Activated naive CD4-positive, alpha-beta T cell treated with anti-CD3 and anti-CD28 coated beads, Interleukin-2, amount 10 ng/mL, durations not matched to agents 7 days and 5 days (primary cell): ENCODE measurements at places on chromosomes 5 and 9.
A peak's percentile ranks its signal among the peaks of the same experiment; 100 is the strongest.

GRCh38 chr9:126919193-126919592, 4.6 kb downstream of the RALGPS1 start:
- DNase-seq: no peak
- no peak overlapping the region for H3K4me3 ChIP-seq
- H3K4me1 ChIP-seq: peaks cover 9% of the 10 kb centered on the region
- no peak overlapping the region for H3K27ac ChIP-seq
- no peaks in the 10 kb centered on the region for H3K36me3 ChIP-seq

DNA sequence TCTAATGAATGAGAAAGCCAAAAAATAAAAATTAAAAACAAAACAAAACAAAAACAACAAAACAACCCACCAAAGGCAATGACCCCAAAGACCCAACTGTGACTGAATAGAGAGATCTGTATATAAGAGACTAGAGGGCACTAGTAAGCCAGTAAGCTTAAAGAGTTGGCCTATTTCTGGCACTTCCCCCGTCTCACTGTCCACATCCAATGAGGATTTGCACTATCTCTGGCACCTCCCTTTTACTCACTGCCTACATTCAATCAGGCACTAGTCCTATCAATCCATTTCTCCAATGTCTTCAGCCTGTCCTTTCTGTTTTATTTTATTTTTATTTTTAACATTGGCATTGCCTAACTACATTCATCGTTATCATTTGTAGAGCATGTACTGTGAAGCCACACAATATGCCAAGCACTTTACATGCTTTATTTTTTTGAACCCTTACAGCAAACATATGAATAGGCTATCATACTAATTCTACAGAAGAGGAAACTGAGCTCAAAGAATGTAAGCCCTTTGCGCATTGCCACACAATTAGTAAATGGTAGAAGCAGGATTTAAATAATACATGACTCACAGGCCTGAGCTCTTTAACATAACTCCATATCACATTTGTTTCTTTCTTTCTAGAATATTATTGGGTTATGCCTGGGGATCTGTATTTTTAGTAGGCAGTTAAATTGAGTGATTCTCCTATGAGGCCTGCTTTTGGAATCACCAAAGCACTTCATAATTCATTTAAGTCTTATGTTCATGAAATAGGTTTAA, 70.0 kb downstream of the C6 start:
- H3K36me3 ChIP-seq: no peaks in the 10 kb centered on the region
- no peak overlapping the region for H3K27ac ChIP-seq
- no peaks in the 10 kb centered on the region for H3K27me3 ChIP-seq

GRCh38 chr9:32841314-32841713, 58.0 kb downstream of the TMEM215 start:
- H3K4me3 ChIP-seq: no peak overlapping the region
- H3K27ac ChIP-seq: no peak overlapping the region
- H3K27me3 ChIP-seq: peaks cover 4% of the 10 kb centered on the region
- H3K36me3 ChIP-seq: no peaks in the 10 kb centered on the region
- no peaks in the 10 kb centered on the region for H3K4me1 ChIP-seq

- H3K27ac ChIP-seq: no peak overlapping the region
- DNase-seq: peak; percentile 41
- no peaks in the 10 kb centered on the region for H3K36me3 ChIP-seq
- H3K27me3 ChIP-seq: no peaks in the 10 kb centered on the region
These were observed 67.0 kb upstream of the DPYSL3 start for GRCh38 chr5:147576646-147577535.

GRCh38 chr9:77830618-77831285, 182.6 kb upstream of the GNA14 start:
- H3K4me3 ChIP-seq: no peak overlapping the region
- no peak for DNase-seq
- H3K27me3 ChIP-seq: no peaks in the 10 kb centered on the region
- H3K4me1 ChIP-seq: peaks cover 23% of the 10 kb centered on the region

- H3K36me3 ChIP-seq: no peaks in the 10 kb centered on the region
- H3K27me3 ChIP-seq: no peaks in the 10 kb centered on the region
- H3K4me1 ChIP-seq: no peaks in the 10 kb centered on the region
- DNase-seq: no peak
- no peak overlapping the region for H3K27ac ChIP-seq
- H3K4me3 ChIP-seq: no peak overlapping the region
These were observed 67.6 kb upstream of the RANBP3L start for GRCh38 chr5:36369219-36369690.

GRCh38 chr9:8183618-8184017, 384.0 kb upstream of the DMAC1 start:
- H3K27me3 ChIP-seq: no peaks in the 10 kb centered on the region
- H3K4me1 ChIP-seq: no peaks in the 10 kb centered on the region
- no peak overlapping the region for H3K4me3 ChIP-seq

DNA sequence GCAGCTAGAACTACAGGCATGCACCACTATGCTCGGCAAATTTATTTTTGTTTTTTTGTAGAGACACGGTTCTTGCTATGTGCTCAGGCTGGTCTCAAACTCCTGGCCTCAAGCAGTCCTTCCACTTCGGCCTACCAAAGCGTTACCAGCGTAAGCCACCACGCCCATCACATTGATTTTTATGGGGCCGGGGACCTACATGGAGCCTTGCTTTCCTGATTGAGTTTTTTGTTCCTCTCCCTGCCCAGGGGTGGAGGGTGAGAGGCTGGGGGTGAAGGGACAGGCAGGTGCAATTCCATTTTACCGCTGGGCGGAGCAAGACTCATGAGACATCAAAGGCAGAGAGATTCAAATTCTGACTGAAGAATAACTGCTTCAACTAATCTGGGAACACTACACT, 1.9 kb downstream of the ALDH1B1 start:
- H3K27ac ChIP-seq: no peak overlapping the region
- H3K36me3 ChIP-seq: peaks cover 21% of the 10 kb centered on the region
- H3K4me1 ChIP-seq: peaks cover 15% of the 10 kb centered on the region
- H3K27me3 ChIP-seq: peaks cover 32% of the 10 kb centered on the region
- DNase-seq: no peak
- H3K4me3 ChIP-seq: no peak overlapping the region

DNA sequence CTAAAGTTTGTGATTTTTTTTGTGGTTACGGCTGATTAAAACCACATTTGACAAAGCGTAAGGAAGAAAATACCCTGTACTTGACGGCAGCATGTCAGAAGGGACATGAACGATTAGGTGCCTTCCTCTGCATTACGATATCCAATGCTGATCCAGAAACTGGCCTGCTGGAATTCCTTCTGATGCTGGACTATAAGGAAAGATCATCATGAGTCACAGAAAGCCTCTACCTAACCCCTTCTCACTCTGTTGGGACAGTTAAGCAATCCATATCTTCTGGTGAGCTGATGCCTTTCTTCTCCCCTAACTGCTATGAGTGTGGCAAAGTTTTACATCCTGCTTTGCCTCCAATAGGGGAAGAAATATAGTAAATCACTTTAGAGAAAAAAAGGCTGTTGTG, 78.4 kb upstream of the PAPPA start:
- no peak overlapping the region for H3K4me3 ChIP-seq
- DNase-seq: no peak
- no peaks in the 10 kb centered on the region for H3K27me3 ChIP-seq
- no peaks in the 10 kb centered on the region for H3K36me3 ChIP-seq

DNA sequence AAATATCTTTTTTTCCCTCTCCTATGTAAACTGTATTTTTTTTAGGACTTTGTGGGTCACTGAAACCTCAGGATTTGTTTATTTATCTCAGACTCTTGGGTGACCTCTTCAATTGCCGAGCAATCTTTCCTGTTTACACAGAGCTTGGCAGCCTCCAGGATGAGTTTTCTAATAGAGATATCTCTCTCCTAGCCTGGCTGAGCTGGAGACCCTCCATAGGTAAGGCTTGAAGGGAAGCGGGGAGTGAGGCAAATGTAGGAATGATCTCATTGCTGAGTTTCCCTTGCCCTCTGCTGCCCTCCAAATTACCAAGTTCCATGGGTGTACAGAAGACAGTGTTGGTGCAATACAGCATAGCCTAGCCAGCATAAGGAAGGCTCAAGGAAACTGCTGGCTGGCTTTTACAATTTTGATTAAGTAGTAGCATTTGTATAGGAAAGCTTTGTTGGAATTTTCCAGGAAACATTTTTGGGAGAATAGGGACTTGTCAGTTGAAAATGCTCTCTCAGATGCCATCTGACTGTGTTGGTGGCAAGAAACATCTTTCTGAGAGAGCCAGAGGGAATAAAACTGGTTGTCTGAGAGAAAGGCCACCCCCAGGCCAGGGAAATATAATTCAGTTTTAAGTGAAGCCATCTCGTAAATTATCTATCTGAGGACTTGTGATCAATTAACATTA, 116.0 kb downstream of the NMUR2 start:
- no peak overlapping the region for H3K27ac ChIP-seq
- no peak overlapping the region for H3K4me3 ChIP-seq
- no peaks in the 10 kb centered on the region for H3K36me3 ChIP-seq
- no peak for DNase-seq
- no peaks in the 10 kb centered on the region for H3K27me3 ChIP-seq

DNA sequence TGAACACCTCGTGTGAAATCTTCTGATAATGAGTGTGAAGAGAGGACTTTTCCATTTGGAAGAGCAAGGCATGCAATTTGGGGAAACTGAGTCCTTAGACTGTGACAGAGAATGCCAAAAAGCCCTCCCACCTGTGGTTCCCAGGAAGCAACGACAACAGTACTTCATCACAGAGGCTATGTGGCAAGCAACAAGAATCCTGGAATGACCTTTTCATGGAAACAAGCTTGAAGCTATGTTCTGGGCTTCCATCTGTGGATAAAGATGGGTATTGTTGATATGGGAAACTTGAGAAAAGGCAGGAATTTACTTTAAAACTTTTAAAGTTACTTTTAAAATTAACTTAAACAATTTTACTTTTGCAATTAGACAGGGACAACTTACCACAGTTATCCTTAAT, 131.2 kb upstream of the ANKH start:
- no peak overlapping the region for H3K4me3 ChIP-seq
- peaks cover 24% of the 10 kb centered on the region for H3K27me3 ChIP-seq
- no peak for DNase-seq
- peaks cover 8% of the 10 kb centered on the region for H3K36me3 ChIP-seq

- no peak overlapping the region for H3K4me3 ChIP-seq
- no peaks in the 10 kb centered on the region for H3K36me3 ChIP-seq
- H3K27me3 ChIP-seq: no peaks in the 10 kb centered on the region
- H3K4me1 ChIP-seq: no peaks in the 10 kb centered on the region
- H3K27ac ChIP-seq: no peak overlapping the region
These were observed 718.2 kb downstream of the SEMA5A start for GRCh38 chr5:8827696-8828095.

DNA sequence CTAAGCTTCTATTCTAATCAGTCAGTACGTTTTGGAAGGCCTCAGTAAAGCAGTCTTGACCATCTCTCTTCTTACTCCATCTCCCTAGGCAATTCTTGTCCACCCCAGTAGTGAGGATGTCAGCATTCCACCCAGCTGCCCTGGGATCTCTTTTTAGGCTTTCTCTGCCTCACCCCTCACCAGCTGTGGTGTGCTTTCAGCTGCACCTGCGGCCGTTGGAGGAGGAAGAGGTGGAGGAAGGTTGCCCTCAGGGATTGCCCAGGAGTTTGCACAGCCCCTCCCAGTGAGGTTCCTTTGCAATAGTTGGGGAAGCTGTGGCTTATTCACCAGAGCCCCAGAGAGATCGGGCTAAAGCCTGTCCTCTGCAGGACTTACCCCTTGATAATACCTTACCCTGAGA, 615.8 kb downstream of the BNC2 start:
- no peaks in the 10 kb centered on the region for H3K36me3 ChIP-seq
- no peak overlapping the region for H3K27ac ChIP-seq
- no peak overlapping the region for H3K4me3 ChIP-seq

- H3K27ac ChIP-seq: no peak overlapping the region
- H3K36me3 ChIP-seq: no peaks in the 10 kb centered on the region
- DNase-seq: no peak
These were observed 194.4 kb upstream of the VCAN start for GRCh38 chr5:83277154-83277553.

DNA sequence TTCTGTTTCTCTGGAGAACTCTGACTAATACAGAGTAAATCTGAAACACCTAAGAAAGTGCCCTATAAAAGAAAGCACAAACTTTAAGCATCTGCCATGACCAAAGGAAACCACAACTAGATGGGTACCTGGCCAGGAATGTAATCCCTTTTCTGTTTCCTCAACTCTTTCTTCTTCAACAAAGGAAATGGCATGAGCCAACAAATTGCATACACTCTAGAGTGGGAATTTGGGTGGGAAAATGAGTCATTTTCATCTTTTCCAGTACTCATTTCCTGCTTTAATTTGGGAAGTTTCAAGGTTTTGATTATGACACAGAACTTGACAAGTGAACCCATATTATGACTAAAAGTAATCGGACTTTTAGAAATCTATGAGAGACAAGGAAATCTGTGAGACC, 349.2 kb upstream of the RORB start:
- no peak for DNase-seq
- no peaks in the 10 kb centered on the region for H3K36me3 ChIP-seq
- no peak overlapping the region for H3K27ac ChIP-seq
- no peaks in the 10 kb centered on the region for H3K27me3 ChIP-seq
- H3K4me1 ChIP-seq: no peaks in the 10 kb centered on the region

DNA sequence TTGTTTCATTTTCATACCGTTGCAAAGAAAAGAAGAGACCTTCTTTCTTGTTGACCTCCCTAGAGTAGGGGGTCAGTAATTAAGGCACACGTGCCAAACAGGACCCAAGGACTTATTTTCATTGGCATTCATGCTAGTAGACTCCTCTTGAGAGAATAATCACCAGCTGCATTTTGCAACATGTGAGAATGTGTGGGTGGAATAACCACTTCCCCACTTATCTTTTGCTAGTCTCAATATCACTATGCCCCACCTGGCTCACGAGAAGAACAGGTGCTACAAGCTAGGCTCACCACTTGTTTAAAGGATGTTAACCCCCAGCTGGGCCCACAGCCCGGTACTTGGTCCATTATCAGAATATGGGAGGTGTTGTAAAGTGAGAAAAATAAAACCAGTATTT, 460.7 kb upstream of the MEF2C start:
- H3K4me1 ChIP-seq: no peaks in the 10 kb centered on the region
- DNase-seq: no peak
- no peak overlapping the region for H3K27ac ChIP-seq
- no peak overlapping the region for H3K4me3 ChIP-seq

DNA sequence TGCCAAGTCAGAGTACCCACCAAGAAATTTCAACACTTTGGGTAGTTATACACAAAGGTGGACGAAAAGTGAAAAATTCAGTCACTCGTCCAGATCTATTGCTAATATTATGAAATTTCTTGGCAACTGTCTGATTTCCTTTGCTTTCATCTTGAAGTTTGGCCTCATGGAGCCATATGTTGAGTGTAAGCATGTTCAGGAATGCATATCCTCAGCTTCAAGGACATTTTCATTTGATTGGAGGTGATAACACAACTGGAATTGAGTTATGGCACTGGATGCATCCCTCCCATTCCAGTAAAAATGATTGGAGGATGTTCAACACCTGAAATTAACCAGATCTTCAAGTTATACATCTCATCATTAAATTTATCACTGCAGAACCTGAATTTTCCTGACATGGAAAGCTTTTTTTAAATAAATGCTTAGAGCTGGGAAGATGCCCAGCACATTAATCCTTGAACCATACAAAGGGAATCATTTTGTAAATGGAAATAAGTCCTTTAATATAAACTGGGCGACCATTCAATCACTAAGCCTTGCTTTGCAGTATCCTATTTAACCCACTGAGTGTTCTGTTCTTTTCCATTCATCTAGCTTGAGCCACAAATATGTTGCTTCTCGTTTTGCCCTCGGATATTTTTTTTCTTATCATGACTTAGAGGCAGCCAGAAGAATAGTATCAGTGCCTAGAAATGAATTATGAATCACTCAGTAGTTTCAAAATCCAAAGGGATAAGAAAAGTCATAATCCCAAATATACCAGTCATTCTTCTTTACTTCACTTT, 273.7 kb upstream of the PIK3R1 start:
- H3K36me3 ChIP-seq: no peaks in the 10 kb centered on the region
- no peak overlapping the region for H3K4me3 ChIP-seq
- H3K27me3 ChIP-seq: no peaks in the 10 kb centered on the region
- H3K27ac ChIP-seq: no peak overlapping the region
